Muscle of leg (tissue), 16 donors: ENCODE measurements at places on chromosomes 3 and 15.

GRCh38 chr15:101533371-101534140 lies 44.0 kb upstream of the PCSK6 start:
- no peak overlapping the region for H3K4me3 ChIP-seq
- H3K4me1 ChIP-seq: peaks cover 17% of the 10 kb centered on the region
- no peak for DNase-seq
- H3K36me3 ChIP-seq: no peaks in the 10 kb centered on the region
- peaks cover 5% of the 10 kb centered on the region for H3K27me3 ChIP-seq
- no peak overlapping the region for H3K27ac ChIP-seq

DNA sequence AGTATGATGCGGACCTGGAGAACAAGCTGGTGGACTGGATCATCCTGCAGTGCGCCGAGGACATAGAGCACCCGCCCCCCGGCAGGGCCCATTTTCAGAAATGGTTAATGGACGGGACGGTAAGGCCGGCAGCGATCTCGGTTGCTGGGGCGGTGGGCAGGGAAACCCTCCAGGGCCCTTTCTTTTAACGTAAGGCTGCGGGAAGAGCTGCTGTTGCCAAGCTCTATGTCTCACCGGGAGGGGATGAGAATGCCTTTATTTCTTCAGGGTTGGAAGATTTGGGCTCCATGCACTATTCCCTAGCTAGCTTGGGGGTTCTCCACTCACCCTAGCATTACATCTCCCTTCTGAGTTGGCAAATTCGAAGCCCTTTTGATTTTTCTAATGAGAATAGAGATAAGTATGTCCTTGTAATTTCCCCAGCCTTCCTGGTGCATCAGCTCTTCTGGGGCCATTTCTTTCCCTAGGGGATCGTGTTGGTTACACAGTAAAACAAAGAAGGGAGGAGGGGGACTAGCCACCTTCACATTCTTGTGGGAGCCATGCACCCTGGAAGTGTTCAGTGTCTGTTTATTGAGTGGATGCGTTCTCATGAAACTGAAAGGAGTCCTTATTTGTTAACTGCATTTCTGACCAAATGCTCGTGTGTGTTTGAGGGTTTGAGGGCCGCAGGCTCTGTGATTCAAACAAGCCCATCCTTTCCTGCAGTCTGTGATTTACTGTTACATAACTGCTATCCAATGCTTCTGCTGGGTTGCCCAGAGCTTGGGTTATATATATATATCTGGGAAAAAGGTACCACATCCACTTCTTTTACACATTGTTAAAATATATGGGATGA lies 982 bp downstream of the TAGLN3 start:
- no peak for DNase-seq
- H3K4me1 ChIP-seq: peaks cover 17% of the 10 kb centered on the region
- no peaks in the 10 kb centered on the region for H3K36me3 ChIP-seq
- peak overlapping the region; percentile 46 for H3K4me3 ChIP-seq

GRCh38 chr3:12831301-12831866 lies 10.0 kb downstream of the RPL32 start:
- no peak for DNase-seq
- H3K27ac ChIP-seq: no peak overlapping the region
- no peak overlapping the region for H3K4me3 ChIP-seq
- H3K27me3 ChIP-seq: no peaks in the 10 kb centered on the region
- peaks cover 91% of the 10 kb centered on the region for H3K36me3 ChIP-seq
- H3K4me1 ChIP-seq: peaks cover 3% of the 10 kb centered on the region

GRCh38 chr3:57012847-57013246 lies 47.6 kb upstream of the SPATA12 start:
- no peak for DNase-seq
- peaks cover 59% of the 10 kb centered on the region for H3K4me1 ChIP-seq
- no peak overlapping the region for H3K27ac ChIP-seq
- no peaks in the 10 kb centered on the region for H3K27me3 ChIP-seq
- H3K36me3 ChIP-seq: no peaks in the 10 kb centered on the region

DNA sequence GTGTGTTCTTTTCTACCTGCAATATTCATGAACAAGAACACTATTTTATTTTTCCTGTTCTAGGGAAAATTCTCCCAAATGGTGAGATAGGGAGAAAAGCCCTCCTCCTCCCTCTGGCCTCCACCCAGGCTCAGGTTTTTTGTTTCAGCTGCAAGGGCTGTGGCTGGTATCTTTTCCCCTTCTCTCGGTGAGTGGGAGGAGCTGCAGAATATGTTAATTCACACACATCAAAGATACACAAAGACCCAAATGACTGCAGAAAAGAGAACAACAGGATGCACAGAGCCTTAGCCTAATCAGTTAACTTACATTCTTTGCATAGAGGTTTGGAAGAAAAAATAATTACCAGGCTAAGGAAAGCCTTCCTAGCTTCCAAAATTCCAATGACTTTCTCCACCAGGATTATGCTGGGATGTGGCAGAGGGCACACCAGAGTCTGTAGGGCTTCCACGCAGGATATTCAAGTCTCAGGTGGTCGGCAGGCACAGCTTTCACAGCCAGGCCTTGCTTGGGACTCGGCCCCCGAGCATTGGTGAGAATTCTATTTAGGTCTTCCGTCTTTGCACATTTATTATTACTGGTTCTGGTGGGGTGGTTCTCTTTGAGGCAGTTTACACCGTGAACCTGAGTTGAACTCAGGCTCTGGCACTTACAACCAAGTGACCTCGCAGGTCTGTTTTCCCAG lies 64.9 kb downstream of the ABHD5 start:
- H3K27me3 ChIP-seq: no peaks in the 10 kb centered on the region
- no peak overlapping the region for H3K4me3 ChIP-seq
- H3K36me3 ChIP-seq: no peaks in the 10 kb centered on the region
- H3K4me1 ChIP-seq: peaks cover 14% of the 10 kb centered on the region

DNA sequence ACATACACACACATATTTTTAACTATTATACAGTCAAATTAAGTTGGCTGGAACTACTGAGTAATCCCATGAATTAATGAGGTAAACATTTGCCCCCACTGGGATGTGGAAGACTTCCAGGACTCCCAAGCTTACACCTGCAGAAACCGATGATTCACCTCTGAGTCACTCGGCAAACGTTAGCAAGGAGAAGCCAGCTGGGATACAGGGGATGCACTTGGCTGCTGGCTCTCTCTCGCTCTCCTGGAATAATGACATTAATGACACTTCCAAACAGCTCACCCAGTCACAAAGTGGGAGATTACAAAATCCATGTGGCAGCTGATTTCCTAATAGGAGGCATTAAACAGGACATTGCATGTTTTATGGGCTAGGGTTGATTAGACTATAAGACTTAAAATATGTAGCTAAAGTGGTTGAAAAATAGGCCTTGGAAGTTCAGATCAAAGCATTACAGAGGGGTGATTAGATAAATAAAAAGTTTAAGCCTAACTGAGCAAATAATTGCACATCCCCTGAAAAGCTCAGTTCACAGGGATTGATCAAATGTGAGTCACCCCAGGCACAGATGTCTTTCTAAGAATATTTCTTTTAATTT lies 500.9 kb downstream of the SOX2 start:
- H3K4me1 ChIP-seq: no peaks in the 10 kb centered on the region
- no peaks in the 10 kb centered on the region for H3K27me3 ChIP-seq
- H3K36me3 ChIP-seq: no peaks in the 10 kb centered on the region
- DNase-seq: peak; percentile 38
- no peak overlapping the region for H3K27ac ChIP-seq

DNA sequence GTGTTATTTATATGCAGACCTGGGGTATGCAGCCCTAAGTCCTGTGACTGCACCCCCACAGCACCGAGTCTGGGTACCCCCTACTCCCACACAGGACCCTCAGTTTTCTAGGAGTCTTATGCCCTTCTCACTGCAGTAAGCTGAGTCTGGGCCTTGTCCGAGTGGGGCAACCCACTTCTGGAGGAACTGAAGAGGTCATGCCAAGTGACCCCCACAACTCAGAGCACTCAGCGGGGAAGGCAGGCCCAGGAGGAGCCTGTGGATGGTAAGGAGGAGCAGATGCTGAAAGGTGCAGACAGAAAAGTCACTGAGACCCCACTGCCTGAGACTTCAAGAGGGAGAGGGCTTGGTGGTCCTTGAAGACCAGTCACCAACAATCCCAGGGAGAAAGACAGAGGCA lies 56.1 kb upstream of the FGD5 start:
- no peak overlapping the region for H3K4me3 ChIP-seq
- no peaks in the 10 kb centered on the region for H3K36me3 ChIP-seq
- no peaks in the 10 kb centered on the region for H3K27me3 ChIP-seq
- H3K4me1 ChIP-seq: no peaks in the 10 kb centered on the region
- no peak overlapping the region for H3K27ac ChIP-seq

DNA sequence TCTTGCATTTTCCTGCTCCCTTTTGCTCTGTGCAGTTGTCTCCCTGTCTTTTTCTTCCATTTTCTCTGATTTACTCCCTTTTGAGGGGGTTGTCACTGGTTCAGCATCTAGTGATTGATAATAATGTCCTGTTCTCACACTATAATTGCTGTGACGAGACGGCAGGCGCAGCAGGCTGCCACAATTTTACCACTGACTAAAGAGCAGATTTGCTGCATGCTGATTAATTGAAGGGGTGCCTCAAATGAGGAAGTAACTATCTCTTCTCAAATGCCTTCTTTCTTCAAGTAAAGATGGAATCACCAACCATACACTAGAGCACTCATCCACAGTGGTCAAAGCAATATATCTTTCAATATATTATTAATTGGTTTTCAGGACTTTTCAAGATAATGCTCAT lies 219.3 kb downstream of the CBLB start:
- no peak for DNase-seq
- no peaks in the 10 kb centered on the region for H3K36me3 ChIP-seq
- no peak overlapping the region for H3K27ac ChIP-seq
- no peak overlapping the region for H3K4me3 ChIP-seq

DNA sequence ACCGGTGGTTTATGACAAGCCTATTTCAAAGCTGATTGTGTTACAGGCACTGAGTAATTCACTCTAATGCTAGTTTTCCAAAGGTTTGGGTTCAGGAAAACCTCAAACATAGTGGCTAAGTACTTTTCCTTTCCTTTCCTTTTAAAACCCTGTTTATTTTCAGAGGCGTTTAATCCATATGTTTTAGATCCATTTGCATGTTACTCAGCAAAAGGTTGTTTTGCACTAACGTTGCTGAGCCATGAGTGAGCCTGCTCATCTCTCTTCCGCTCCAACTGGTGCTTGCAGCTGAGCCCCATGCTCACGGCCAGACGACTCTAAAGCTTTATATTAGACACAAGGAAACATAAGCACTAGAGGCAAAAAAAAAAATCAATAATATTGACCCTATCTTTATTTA lies 9.4 kb downstream of the CEMIP start:
- H3K36me3 ChIP-seq: no peaks in the 10 kb centered on the region
- peaks cover 16% of the 10 kb centered on the region for H3K27me3 ChIP-seq
- H3K27ac ChIP-seq: no peak overlapping the region
- H3K4me3 ChIP-seq: no peak overlapping the region
- DNase-seq: no peak
- H3K4me1 ChIP-seq: no peaks in the 10 kb centered on the region

DNA sequence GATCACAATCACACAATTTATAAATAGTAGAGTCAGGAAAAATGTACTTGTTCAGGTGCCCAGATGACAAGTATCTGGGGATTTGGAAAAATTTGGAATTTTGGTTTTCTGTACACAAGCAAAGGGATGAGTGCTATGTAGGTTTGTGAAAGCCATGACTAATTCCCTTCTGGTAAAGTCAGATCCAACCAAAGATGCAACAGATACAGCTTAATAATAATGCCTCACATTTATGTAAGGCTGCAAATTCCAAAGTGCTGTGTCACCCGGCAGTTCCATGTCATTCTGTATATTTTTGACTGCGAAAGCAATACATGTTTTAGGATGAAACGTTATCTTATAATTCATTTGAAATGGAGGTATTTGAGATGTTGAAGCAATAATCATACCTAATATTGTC lies 102.7 kb upstream of the AGBL1 start:
- no peak for DNase-seq
- H3K36me3 ChIP-seq: no peaks in the 10 kb centered on the region
- no peak overlapping the region for H3K4me3 ChIP-seq
- H3K27me3 ChIP-seq: no peaks in the 10 kb centered on the region
- H3K27ac ChIP-seq: no peak overlapping the region

DNA sequence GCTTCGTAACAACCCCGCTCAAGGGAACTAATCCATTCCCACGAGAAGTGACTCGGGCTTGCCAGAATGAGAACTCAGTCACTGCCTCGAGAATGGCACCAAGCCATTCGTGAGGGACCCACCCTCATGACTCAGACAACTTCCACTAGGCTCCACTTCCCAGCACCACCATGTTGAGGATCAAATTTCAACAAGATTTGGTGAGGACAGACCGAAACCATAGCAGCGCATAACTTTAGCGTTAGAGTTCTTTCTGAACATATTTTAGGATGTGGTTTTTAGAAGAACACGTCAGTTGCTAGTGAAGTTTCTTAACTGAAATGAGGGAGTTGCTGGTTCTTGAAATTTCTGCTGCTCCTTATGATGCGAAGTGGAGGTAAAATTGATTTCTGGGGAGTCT lies 13.5 kb downstream of the PTPRG start:
- no peaks in the 10 kb centered on the region for H3K36me3 ChIP-seq
- no peaks in the 10 kb centered on the region for H3K27me3 ChIP-seq
- no peak for DNase-seq
- no peaks in the 10 kb centered on the region for H3K4me1 ChIP-seq
- no peak overlapping the region for H3K4me3 ChIP-seq

DNA sequence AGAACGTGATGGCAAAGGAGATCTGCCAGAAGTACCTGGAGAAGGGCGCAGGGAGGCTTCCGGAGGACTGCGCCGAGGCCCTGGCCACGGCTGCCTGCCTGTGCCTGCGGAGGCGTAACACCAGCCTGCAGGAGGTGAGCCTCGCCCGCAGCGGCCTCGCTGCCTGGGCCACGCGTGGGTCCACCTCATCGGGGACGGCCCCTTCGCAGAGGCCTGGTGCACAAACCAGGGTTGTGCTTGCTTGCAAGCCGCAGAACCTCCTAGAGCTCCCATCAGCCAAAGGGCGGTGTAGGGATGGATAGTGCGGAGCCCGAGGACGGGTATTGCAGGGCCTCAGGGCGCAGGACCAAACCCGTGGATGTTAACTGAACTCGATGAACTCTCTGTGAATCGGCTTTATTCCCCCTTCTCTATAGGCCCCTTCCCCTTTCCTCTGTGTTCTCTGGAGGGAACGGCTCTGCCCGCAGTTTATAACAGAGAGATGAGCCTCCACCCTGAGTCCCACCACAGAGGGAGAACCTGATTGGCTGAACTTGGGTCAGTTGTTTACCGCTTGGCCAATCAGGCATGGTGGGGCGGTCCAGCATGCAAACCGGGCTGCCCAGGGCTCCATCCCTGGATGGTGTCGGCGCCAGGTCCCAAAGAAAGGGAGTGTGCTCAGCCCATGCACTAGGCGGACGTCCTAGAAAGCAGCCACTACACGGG lies 13.6 kb upstream of the TATDN2 start:
- no peak overlapping the region for H3K4me3 ChIP-seq
- H3K36me3 ChIP-seq: no peaks in the 10 kb centered on the region
- H3K27ac ChIP-seq: no peak overlapping the region
- no peaks in the 10 kb centered on the region for H3K27me3 ChIP-seq

GRCh38 chr3:129304146-129304961 lies 25.7 kb downstream of the HMCES start:
- H3K4me3 ChIP-seq: no peak overlapping the region
- H3K27me3 ChIP-seq: no peaks in the 10 kb centered on the region
- H3K4me1 ChIP-seq: peaks cover 13% of the 10 kb centered on the region
- peak overlapping the region; percentile 85 for H3K27ac ChIP-seq
- peaks cover 26% of the 10 kb centered on the region for H3K36me3 ChIP-seq

- no peak overlapping the region for H3K4me3 ChIP-seq
- H3K27ac ChIP-seq: no peak overlapping the region
- peak; percentile 66 for DNase-seq
- H3K4me1 ChIP-seq: no peaks in the 10 kb centered on the region
- no peaks in the 10 kb centered on the region for H3K27me3 ChIP-seq
These were observed 14.2 kb downstream of the EIF4E3 start for GRCh38 chr3:71710906-71711494.
